ENCODE measurements at places on chromosomes 5 and 9.

DNA sequence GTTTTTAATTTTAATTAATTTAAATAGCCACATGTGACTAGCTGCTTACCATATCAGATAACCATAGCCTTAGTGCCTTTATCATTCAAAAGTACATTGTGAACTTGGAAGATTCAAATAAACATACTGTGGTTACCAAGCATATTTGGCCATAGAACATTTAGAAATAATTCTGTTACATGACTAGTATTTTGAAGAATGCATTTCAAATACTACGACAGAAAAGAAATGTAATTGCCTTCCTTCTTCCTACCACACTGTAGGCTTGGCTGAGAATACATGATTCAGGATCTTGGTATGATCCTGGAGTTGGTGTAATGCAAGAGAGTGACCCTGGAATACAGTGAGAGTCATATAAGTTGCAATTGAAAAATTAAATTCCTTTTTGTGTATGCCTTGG is 109.7 kb upstream of the PCA3 start:
- DNase-seq: no peak

DNA sequence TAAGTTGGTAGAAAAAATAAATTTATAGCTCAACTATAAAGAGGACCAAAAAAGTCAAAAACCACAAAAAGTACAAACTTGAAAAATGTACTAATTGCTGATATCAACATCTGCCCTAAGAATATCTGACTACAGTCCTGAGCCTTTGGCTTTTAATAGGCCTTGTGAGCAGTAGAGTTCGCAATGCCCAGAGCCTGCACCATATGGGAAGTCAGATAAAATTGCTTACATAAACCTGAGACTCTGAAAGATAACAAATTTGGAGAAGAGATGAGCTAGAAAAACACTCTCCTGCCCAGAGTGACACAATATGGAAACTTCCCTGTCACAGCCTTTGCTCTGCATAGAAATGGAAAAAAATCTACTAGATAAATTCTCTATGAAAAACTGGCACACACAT is 368.0 kb upstream of the GRIN3A start:
- no peak for DNase-seq

- no peak for DNase-seq
Measured at GRCh38 chr9:100430286-100430940, 3.5 kb downstream of the MSANTD3 start.

DNA sequence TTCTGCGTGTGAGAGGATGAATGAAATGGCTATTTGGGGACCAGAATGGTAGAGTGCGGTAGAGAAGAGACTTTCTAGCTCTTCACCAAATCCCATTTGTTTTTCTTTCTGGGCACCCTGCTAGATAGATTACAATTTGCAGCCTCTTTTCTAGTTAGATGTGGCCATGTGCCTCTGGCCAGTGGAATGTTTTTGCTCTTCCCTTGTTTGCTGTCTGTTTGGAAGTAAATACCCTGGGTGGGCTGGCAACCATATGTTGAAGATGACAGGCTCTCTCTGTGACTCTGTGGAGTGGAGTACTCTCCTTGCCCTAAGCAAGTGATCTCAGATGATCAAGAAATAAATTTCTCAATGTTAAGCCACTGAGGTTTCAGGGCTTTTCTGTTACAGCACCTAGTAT is 12.9 kb downstream of the GNG10 start:
- no peak for DNase-seq

DNA sequence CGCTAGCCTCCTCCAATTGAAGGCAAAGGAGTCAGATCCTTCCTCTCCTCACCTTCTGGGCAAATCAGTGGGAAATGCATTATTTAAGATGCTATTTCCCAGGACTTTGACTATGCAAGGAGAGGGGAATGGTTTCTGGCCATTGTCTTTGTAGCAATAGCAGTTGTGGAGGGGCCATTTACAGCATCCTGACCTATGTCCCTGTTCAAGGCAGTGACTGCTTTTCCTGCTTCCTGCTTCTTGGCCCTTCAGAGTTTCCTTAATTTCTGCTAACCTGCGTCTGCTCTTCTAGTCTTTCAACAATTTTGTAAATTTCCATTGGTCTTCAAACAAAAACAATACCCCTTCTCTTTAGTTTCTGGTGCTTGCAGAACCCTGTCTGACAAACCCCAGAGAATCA is 72.8 kb upstream of the PPARGC1B start:
- DNase-seq: no peak

GRCh38 chr5:136924490-136924889 is 559.1 kb upstream of the TRPC7 start:
- DNase-seq: no peak

DNA sequence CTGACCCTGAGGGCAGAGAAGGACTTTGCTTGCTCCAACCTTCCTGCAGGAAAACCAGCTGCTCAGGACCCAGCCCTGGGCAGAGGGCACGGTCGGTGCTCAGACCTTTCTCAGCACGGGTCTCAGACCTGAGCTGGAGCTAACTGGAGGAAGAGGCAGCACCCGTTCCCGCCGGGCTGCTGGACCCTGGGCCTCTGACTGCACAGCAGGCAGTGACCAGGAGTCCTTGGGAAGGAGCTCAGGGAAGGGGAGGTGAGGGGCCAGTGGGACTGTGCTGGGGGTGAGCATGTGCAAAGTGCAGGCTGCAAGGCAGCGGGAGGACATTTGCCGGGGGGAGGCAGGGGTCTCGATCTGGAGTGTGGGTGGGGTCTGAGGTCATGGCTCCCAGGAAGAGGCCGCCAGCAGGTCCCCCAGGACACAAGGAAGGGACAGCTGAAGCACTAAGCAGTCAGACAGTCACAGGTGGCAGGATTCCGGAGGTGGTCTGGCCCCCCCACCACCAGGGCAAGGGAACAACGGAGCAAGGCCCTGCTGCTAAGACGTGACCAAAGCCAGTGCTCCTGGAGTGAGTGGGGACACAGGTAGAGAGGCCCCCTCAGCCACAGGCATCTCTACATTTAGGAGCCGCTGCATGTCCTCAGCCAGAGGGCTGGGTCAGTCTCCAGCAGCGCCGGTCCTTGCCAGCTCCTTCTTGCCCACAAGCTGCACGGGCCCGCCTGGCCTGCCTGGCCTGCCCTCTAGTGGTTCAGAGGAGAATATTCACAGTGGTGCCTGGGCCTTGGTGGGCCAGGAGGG is 4.8 kb upstream of the DPM2 start:
- peak; percentile 86 for DNase-seq

DNA sequence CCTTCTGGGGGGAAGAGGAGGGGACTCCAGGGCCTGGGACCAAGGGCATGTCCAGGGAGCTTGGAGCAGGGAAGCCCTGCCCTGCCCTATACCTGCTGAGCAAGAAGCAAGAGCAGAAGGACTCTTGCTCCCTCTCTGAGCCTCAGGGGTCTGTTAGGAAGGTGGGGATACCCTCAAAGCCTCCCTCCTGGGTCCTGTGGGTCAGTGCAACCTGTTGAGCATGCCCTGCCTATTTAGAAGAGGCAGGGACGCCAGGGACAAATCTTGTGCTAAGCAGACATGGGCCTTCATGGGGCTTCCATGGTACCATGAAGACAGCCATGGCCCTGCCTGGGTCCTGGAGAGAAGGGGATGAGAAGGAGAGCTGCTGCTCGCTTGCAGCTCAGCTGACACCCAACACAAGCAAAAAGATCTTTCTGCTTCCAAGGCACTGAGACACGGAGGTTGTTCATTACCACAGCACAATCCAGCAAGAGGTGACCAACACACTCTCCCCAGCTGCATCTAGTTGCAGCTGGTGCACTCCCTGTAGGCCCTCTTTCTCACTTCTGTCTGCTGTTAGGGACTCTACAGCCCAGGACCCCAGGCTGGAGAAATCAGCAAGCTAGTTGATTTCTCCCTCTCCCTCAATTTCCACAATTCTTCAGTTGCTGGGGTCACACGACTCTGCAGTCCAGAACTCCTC is 39.3 kb downstream of the C9orf50 start:
- DNase-seq: no peak

- no peak for DNase-seq
Measured at GRCh38 chr5:90055831-90056328, 353.7 kb downstream of the CETN3 start.

GRCh38 chr9:106960258-106960657 is 97.3 kb downstream of the ZNF462 start:
- DNase-seq: no peak

GRCh38 chr5:83440826-83441225 is 30.7 kb upstream of the VCAN start:
- DNase-seq: no peak

- no peak for DNase-seq
Measured at GRCh38 chr5:82985763-82986162, 91.4 kb downstream of the TMEM167A start.

- DNase-seq: no peak
Measured at GRCh38 chr5:72494623-72495124, 12.5 kb downstream of the ZNF366 start.

- no peak for DNase-seq
Measured at GRCh38 chr9:87179553-87180340, 232.4 kb upstream of the GAS1 start.

DNA sequence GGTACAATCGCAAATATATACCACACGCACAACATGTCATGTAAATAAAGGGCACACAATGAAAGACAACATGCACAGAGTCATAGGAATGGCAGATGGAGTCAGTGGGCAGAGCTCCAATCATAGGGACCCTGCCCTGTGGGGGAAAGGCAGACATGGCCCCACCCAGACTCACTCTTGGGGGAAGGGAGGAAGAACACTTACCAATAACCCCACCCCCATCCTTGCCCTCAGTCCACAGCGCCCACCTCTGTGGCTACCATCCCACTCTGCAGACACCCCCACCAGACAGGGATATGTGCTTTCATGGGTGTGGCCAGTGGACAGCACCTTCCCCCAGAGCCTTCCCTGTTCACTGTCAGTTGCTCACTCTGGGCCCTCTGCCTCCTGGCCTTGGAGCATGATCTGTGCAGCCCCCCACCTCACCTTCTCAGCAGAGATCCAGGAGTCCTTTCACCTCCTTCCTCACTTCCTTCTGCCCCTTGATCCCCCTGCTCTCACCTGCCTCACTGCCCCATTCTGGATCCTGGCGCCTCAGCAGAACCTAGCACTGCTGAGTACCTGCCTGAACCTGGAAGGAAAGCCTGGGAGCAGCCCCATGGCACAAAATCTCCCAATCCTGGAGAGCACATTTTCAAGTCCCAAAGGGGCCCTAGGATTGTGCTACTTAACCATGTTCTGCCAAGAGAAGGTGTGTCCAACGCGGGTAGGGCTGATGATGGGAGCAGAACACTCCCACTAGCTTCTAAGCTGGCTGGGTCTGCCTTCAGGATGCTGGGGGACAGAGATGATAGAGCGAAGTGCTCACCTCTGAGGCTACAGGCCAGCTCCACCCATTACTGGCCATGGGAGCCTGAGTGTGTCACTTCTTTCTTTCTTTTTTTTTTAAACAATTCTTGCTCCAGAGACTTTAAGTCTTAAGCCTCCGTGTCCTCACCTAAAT is 1.5 kb upstream of the PHF19 start:
- DNase-seq: no peak

DNA sequence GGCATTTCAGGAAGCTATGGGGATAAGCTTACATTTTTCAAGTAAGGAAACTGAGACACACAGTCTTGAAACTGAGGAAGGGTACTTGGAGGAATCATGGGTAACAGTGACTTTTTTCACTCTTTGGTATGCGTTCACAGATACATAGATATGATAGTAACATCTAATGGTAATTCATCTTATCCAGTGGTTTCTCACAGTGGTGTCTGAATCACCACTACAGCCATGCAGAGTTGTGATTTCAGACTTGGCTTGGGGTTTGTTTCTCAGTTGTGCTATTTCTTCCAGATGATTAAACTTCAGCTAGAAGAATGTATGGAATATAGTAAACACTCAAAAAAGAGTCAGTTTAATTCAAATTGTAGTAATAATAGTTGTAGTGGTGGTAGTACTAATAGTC is 239.1 kb upstream of the NUDT12 start:
- DNase-seq: no peak

DNA sequence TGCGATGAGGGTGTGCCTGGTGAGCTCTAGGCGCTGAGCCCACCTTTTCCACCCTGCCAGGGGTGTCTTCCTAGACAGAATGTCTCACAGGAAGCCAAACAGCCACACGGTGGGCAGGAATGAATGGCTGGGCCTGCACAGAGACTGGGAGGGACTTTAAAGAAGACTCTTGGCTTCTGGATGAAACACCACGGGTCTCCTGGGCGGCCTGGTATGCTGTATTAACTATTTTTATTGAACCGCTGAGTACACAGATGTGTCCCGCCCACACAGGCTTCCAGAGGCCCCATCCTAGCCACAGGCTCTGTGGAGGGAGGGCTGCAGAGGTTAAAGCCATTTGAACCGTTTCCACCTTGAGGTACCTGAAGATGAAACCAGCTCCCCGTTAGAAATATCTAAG is 115.2 kb upstream of the CXCL14 start:
- no peak for DNase-seq

- DNase-seq: no peak
Measured at GRCh38 chr5:110077147-110077546, 387.4 kb downstream of the MAN2A1 start.

DNA sequence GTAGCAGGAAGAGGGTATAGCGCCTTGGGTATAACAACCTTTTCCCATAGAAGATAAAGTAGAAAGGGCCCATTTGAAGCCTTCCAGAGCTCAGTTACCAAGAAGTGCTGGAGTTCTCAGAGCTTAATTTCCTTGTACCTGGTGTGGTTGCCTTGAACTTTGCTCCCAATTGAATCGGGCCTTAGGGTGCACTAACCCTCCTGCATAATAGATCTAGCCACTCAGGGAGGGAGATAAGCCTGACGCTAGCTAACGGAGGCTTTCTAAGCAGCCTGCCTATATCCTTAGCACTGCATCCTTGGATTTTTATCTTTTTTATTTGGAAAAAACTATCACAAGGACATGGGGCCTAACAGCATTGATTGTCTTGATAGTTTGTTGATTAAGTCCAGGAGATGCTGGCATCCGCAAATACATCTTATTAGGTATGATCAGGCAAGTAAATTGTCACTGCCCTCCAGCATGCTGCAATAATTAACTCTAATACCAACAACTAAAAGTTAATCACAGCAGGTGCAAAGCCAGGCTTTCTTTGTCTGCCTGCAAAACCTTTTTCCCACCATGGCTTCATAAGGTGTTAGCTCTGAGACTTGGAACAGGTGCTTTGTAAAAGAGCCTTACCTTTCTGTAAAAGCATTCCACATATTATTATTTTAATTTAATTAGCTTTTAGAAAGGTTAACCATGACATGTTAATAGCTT is 199.4 kb downstream of the SREK1 start:
- DNase-seq: no peak

DNA sequence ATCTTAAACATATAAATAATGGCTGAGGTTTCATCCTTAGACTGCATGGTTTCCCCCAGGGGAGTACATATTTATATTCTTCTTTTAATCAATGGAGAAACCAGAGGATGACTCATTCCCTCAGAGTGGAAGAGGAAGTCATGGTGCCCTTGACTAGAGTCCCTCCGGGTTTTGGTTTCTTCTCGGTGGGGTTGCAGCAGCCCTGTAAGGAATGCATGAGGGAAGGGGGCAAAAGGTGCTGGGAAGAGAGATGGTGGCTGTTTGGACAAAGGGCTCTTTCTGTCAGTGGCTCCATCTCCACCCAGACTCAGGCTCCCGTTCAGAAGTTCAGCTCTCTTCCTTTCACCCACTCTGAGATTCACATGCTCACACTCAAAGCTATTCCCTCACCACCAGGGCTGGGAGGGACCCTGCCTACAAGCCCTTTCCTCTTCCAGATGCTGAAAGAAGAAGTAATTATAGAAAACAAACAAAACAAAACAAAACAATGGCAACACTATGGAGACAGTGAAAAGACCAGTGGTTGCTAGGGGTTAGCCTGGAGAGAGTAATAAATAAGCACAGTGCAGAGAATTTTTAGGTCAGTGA is 129.8 kb upstream of the IL12B start:
- no peak for DNase-seq

- DNase-seq: no peak
Measured at GRCh38 chr5:86112249-86112648, 505.5 kb upstream of the COX7C start.

- DNase-seq: no peak
Measured at GRCh38 chr5:144510845-144511579, 340.3 kb downstream of the KCTD16 start.

Data from D721Med (cell line).